Peyer's patch (tissue), 4 donors: ENCODE measurements at places on chromosomes 7 and 10. TPM values are rescaled to one million over a fixed set of nuclear protein-coding genes. Genes with fewer than 3 reads are reported as not detected.

GRCh38 chr7:116834815-116835504 is 27.4 kb upstream of the CAPZA2 start:
- DNase-seq, result peak; percentile 88

DNA sequence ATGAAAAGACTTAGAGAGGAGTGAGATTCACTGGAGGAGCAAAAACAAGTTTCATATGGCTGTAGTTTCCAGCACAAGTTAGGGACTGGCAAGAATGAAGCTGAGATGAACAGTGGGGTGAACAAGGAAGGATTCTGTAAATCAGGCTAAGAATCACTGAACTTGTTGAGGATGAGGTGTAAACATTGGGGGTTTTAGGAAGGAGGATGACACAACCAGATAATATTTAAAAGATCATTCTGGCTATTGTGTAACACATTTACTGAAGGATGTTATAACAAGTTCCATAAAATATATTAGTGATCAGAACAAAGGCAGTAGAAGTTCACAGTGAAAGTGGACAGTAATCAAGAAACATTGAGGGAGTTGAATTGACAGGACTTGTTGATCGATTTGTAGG is 68.9 kb downstream of the CD36 start:
- DNase-seq, result no peak

DNA sequence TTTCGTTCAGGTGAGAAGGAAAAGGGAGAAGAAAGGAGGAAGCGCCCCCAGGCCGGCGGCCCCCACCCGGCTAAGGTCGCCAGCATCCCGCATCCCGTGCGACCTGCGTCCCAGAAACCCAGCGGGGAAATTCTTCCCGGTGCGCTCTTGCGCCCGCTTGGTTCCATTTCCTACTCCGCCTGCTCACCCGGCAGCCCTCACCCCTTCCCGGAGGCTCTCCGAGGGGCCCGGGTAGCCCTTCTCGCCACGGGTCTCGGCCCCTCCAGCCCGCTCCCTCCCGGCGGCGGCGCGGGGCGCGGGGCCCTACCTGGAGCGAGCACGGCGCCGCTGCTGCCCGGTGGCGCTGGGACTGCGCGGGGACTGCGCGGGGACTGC is at the start of gene PRKCQ:
Gene PRKCQ, minus strand, starts transcription at position 373 of the 375 bp plus-strand sequence. CDS start 65,141 bp downstream, outside the sequence.
- DNase-seq, result no peak

Gene IFIT2
- total RNA-seq, result 4.1 TPM

Gene FAM24B
- total RNA-seq, result 4.0 TPM
